Right atrium auricular region (tissue), 2 donors: ENCODE measurements at places on chromosomes 12 and 14. TPM values are rescaled to one million over a fixed set of nuclear protein-coding genes. Genes with fewer than 3 reads are reported as not detected.

The EXOC3L4 gene
- total RNA-seq, result not detected

The TRHDE gene
- total RNA-seq, result 0.37 TPM

DNA sequence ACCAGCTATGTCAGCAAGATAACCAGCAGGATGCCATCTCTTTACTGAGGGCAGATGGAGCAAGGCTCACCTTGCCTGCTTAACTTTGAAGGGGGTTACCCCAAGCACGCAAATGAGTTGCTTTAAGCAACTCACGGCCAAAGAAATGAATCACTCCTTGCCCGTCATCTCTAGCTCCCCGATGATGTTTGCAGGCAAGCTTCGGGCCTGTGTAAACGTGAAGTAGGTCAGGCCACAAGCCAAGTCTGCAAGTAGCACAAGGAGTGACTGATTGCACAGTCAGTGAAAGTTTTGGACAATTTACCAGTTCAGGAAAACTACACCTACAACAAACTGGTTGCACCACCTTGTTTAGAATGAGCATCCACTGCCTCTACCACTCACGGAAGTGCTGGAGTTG, 699.7 kb upstream of the TBX3 start:
- no peak overlapping the region for H3K27ac ChIP-seq
- H3K4me1 ChIP-seq, result no peaks in the 10 kb centered on the region
- no peaks in the 10 kb centered on the region for H3K27me3 ChIP-seq
- H3K36me3 ChIP-seq, result no peaks in the 10 kb centered on the region
- no peak overlapping the region for H3K4me3 ChIP-seq

DNA sequence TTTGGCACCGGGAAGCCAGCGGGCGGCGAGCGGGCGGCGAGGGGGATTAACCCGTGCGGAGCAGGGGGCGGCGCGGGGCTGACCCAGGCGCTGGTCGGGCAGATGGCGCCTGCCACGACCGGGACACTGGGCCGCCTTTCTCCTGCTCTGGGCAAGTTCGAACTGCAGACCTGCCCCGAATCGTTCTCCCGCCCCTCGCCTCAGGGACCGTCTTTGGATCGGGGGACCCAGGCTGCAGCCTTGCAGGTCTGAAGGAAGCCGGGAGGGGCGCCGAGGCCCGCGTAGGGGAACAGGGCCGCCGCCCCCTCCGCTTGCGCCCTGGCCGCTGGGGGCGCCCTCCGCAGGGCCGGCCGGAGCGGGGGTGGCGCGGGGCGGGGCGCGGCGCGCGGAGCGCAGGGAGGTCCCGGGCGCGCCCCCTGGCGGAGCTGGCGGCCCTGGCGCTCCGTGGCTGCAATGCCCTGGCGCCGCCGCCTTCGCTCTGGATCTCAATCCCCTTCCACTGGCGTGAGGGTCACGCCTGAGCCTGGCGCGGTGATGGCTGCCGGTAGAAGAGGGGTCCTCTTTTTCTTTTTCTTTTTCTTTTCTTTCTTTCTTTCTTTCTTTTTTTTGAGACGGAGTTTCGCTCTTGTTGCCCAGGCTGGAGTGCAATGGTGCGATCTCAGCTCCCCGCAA, 449 bp upstream of the LTBP2 start:
- H3K27me3 ChIP-seq, result no peaks in the 10 kb centered on the region
- H3K4me1 ChIP-seq, result no peaks in the 10 kb centered on the region
- peak overlapping the region; percentile 64 for H3K27ac ChIP-seq
- peak overlapping the region; percentile 73 for H3K4me3 ChIP-seq

- DNase-seq, result no peak
- H3K27me3 ChIP-seq, result no peaks in the 10 kb centered on the region
- H3K36me3 ChIP-seq, result no peaks in the 10 kb centered on the region
- no peak overlapping the region for H3K27ac ChIP-seq
These were observed 119.1 kb downstream of the DENND5B start for GRCh38 chr12:31471823-31472222.

GRCh38 chr14:73287071-73287470, 49.8 kb downstream of the PAPLN start:
- DNase-seq, result no peak
- no peak overlapping the region for H3K27ac ChIP-seq
- H3K4me1 ChIP-seq, result no peaks in the 10 kb centered on the region
- H3K4me3 ChIP-seq, result no peak overlapping the region
- H3K27me3 ChIP-seq, result no peaks in the 10 kb centered on the region

DNA sequence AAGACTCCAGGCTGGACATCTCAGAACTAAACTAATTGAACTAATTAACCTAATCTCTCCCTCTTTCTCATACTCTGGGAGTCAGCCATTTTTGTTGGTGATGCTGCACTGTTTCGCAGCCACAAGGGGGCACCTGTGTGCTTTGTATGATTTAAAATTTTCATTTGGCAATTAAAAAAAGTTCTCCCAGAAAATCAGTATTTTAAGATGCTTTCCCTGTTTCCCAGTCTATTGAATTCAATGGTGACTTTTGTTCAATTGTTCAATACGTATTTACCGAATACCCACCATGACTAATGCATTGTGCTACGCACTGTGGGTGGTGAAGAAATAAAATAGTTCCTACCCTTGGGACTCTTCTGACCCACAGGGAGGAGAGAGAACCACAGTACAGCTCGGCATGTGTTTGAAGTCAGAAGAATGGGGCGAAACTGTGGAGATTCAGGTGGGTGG, 63.7 kb downstream of the ZNF664 start:
- H3K27me3 ChIP-seq, result no peaks in the 10 kb centered on the region
- H3K27ac ChIP-seq, result no peak overlapping the region
- no peak overlapping the region for H3K4me3 ChIP-seq
- no peak for DNase-seq

- no peak overlapping the region for H3K4me3 ChIP-seq
- no peaks in the 10 kb centered on the region for H3K4me1 ChIP-seq
- H3K27ac ChIP-seq, result no peak overlapping the region
- no peak for DNase-seq
These were observed 9.6 kb upstream of the TMEM30B start for GRCh38 chr14:61290701-61291100.

The CLEC2D gene
- 6.9 TPM for total RNA-seq

DNA sequence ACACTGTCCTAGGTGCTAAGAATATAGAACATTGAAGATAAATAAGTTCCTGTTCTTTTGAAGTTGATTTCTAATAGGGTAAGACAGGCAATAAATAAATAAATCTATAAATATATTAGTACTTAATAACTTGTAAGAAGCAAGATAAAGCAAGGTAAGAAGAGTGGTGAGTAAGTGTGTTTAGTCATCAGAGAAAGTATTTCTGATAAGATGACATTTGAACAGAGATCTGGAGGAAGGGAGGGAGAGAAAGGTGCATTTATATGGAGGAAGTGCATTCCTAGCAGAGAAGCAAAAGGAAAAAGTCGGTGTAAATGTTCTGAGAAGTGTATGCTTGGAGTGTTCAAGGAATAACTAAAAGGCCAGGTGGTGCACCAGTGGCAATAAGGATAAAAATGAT, 184.4 kb upstream of the GRIP1 start:
- H3K4me3 ChIP-seq, result no peak overlapping the region
- no peak overlapping the region for H3K27ac ChIP-seq
- no peaks in the 10 kb centered on the region for H3K4me1 ChIP-seq

GRCh38 chr14:100031506-100032281, 33.5 kb upstream of the EVL start:
- peak overlapping the region; percentile 16 for H3K4me3 ChIP-seq
- H3K4me1 ChIP-seq, result no peaks in the 10 kb centered on the region
- no peaks in the 10 kb centered on the region for H3K36me3 ChIP-seq
- DNase-seq, result peak; percentile 82
- no peaks in the 10 kb centered on the region for H3K27me3 ChIP-seq

The TMTC2 gene
- 2.9 TPM for total RNA-seq

- no peaks in the 10 kb centered on the region for H3K36me3 ChIP-seq
- no peaks in the 10 kb centered on the region for H3K27me3 ChIP-seq
- no peak overlapping the region for H3K27ac ChIP-seq
- H3K4me1 ChIP-seq, result no peaks in the 10 kb centered on the region
- DNase-seq, result no peak
These were observed 95.1 kb downstream of the UNC79 start for GRCh38 chr14:93525696-93526451.

- H3K4me3 ChIP-seq, result no peak overlapping the region
- no peak overlapping the region for H3K27ac ChIP-seq
- no peaks in the 10 kb centered on the region for H3K27me3 ChIP-seq
- no peak for DNase-seq
- H3K36me3 ChIP-seq, result no peaks in the 10 kb centered on the region
- H3K4me1 ChIP-seq, result no peaks in the 10 kb centered on the region
These were observed 74.6 kb upstream of the BBS10 start for GRCh38 chr12:76422543-76423438.

The GPRC5D gene
- not detected for total RNA-seq

GRCh38 chr12:19430988-19431387, 8.3 kb upstream of the AEBP2 start:
- no peaks in the 10 kb centered on the region for H3K36me3 ChIP-seq
- no peak for DNase-seq
- H3K27ac ChIP-seq, result no peak overlapping the region
- H3K27me3 ChIP-seq, result no peaks in the 10 kb centered on the region
- no peaks in the 10 kb centered on the region for H3K4me1 ChIP-seq

- no peak overlapping the region for H3K4me3 ChIP-seq
- no peaks in the 10 kb centered on the region for H3K27me3 ChIP-seq
- no peaks in the 10 kb centered on the region for H3K4me1 ChIP-seq
- no peak overlapping the region for H3K27ac ChIP-seq
- no peak for DNase-seq
These were observed 17.7 kb downstream of the HEBP1 start for GRCh38 chr12:12982331-12982730.

The P3H3 gene
- total RNA-seq, result 11.0 TPM

- no peaks in the 10 kb centered on the region for H3K36me3 ChIP-seq
- H3K27me3 ChIP-seq, result peaks cover 21% of the 10 kb centered on the region
- peaks cover 17% of the 10 kb centered on the region for H3K4me1 ChIP-seq
- no peak for DNase-seq
These were observed 113.9 kb upstream of the MYL2 start for GRCh38 chr12:111034083-111034885.

DNA sequence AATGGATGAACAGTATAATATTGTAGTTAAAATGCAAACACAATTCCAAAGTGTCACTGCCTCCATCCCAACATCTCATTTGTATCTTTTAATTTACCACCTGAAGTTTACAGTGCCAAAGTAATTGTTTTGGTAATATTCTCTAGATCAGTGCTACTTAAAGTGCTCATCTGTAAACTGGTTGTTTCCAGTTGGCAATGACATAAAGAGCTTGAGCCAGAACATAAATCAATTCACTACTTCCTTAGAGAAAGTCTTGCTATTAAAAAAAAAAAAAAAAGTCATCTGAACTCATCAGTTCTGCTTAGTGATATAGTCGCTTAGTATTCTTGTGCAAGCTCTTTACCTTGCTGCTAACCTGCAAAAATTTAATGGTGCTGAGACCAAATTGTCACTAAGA, 16.4 kb downstream of the PLCZ1 start:
- no peak overlapping the region for H3K4me3 ChIP-seq
- no peaks in the 10 kb centered on the region for H3K4me1 ChIP-seq
- H3K27me3 ChIP-seq, result no peaks in the 10 kb centered on the region
- no peak for DNase-seq
- no peaks in the 10 kb centered on the region for H3K36me3 ChIP-seq

GRCh38 chr14:77647853-77648252, 31.4 kb upstream of the SPTLC2 start:
- no peak overlapping the region for H3K27ac ChIP-seq
- H3K4me3 ChIP-seq, result no peak overlapping the region
- no peaks in the 10 kb centered on the region for H3K4me1 ChIP-seq
- no peaks in the 10 kb centered on the region for H3K27me3 ChIP-seq
- DNase-seq, result no peak
